ENCODE measurements at places on chromosomes 16 and 17.
A peak's percentile ranks its signal among the peaks of the same experiment; 100 is the strongest.

DNA sequence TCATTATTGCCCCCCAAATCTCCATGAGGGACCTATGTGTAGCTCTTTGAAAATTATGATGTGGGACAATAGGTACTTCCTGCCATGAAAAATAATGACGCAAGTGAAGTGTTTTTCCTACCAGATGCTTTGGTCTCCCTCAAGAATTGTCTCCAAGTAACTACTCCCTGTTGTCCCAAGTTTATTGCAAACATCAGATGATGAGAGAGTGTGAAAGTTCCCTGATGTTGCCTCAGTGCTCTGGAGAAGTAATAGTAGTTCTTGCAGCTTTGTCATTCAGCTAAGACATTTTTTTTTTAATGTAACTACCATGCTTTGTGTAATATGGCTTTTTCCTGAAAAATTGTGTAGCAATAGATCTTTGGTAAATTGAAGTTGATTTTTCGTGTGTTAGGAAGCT lies 20.1 kb downstream of the LPCAT2 start:
- DNase-seq = no peak

DNA sequence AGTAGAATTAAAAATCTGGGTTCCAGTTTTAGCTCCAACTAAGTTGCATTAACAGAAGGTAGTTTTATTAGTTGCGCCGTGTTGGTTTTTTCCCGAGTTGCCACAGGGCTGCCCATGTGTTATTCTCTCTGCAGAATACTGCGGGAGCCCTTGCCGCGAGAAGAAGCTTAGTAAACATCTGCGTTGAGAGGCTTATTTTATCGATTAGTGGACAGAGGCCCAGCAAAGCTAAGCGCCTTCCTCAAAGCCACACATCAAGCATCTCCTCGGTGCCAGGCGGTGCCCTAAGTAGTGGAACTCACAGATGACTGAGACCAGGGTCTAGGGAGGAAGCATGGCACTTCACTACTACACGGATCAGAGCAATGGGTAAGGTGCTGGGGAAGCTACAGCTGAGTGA lies 212.3 kb upstream of the IRX5 start:
- DNase-seq = no peak

- DNase-seq = no peak
Observed at GRCh38 chr17:29007456-29007855, 1.6 kb upstream of the SEZ6 start.

DNA sequence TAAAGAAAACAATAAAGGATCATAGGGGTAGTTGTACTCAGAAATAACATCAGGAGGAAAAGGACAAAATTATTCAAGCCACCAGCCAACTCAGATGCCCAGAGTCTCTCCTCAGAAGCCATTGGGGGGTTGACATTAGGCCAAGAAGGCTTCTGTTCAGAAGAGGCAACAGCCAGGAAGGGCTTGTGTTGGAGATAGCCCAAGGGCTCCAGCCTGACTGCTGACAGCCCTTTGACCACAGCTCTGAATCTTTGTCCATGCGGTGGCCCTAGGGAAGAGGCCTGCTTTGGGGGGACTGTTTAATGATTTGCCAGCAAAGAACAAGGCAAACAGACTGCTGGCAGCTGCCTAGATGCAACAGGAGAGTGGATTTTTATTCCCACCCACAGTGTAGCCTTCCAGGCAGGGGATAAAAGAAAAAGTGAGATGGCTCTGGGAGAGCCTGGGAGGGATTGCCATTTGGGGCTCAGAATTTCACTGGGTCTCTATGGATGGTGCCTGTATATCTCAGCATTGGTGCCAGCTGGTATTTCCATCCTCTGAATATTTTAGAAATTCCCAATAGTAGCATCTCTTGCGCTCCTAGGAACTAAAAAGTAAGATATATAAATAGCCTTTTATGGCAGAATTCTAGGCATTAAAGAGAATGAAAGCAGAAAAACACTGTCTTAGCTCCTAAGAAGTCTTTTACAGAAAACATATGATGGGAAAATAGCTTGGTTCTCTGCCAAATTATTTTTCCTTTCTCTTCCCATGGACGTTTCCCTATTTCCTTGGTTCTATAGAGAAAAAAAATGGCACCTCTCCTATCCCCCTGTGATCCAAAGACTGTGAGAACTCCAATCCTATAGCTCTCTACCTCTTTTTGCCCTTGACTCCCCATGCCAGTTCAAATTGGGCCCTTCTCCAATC lies 29.4 kb upstream of the SUPT4H1 start:
- no peak for DNase-seq

DNA sequence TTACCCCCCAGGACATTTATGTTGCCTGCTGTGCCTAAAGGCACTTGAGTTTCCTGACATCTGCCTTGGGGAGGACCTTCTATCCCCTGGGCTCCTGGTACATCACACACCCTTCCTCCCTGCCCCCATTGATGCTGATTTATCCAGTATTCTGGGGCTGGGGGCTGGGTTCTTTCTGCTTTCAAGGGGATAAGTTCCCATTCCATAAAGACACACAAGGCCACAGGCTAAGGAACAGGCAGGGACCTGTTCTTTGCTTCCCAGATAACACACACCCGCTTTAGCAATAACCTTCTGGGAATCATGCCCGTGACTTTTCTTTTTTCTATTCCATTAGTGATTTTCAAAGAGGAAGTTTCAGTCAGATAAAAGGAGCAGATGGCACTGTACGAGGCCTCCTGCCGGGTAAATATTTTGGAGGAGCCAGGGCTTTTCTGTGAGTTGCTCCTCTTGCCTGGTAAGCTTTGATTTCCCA lies 30.6 kb downstream of the CHD9 start:
- DNase-seq = no peak

- peak; percentile 25 for DNase-seq
Observed at GRCh38 chr17:143785-144281, 6.5 kb downstream of the SCGB1C2 start.

GRCh38 chr16:2912330-2913199 lies 834 bp downstream of the FLYWCH1 start:
- no peak for DNase-seq

DNA sequence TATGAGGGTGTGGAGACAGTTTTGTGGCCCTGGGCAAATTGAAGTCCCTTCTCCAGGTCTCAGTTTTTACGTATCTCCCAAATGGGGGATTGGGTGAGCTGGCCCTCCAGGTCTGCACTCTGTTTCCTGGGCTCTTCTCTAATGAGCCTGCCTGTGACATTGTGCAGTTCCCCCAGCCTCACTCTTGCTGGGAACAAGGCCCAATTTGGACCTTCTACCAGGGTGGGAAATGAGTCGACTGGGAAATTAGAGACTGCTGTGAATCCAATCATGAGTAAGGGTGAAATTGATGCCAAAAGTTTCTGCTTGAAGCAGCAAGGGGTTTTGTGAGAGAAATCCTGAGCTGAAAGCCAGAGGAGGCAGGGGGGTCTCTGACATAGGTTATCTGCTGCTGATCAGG lies 71.5 kb upstream of the KSR1 start:
- DNase-seq = no peak

- no peak for DNase-seq
Observed at GRCh38 chr17:64223931-64224629, 39.0 kb downstream of the TEX2 start.

GRCh38 chr17:79968116-79968515 lies 67.6 kb downstream of the TBC1D16 start:
- DNase-seq = no peak

DNA sequence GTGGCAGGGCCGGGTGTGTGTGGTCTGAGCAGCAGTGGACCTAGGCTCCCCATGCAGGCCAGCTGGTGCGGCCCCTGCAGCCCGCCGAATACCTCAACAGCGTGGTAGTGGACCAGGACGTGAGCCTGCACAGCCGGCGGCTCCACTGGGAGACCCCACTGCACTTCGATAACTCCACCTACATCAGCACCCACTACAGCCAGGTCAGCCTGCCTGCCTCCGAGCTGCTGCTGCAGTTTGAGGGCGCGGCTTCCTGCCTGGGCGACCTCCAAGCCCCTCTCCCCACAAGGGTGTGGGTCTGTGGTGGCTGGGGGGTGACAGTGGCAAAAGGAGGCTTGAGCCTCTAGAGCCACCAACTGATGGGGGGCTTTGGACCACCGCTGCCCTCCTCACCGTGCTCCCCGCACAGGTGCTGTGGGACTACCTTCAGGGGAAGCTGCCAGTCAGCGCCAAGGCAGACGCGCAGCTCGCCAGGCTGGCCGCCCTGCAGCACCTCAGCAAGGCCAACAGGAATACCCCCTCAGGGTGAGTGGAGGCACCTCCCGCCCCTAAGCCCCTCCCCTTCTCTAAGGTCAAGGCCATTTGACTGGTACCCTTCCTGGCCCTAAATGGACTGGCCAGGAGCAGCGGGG lies 8.4 kb upstream of the SMIM5 start:
- no peak for DNase-seq

DNA sequence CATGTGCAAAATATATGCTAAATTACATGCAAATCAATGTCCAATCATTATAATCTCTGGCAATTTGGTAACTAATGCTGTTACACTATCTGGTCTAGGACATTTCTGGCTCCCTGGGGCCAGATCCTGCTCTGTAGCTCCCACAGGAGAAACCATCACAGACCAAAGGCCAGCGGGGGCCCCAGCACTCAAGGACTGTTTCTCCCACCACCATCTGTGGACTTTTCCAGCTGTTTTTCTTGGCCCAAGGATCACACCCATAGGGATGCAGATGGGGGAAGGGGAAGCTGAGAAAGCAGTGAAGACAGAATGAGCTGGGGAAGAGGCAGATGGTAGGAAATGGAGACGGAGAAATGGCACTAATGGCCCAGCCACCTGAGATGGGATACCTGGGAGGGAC lies at the start of gene HIGD1B:
Gene HIGD1B (plus strand): TSS at position 298 of the 400 bp plus-strand sequence. CDS start 270 bp downstream, outside the sequence.
- no peak for DNase-seq

DNA sequence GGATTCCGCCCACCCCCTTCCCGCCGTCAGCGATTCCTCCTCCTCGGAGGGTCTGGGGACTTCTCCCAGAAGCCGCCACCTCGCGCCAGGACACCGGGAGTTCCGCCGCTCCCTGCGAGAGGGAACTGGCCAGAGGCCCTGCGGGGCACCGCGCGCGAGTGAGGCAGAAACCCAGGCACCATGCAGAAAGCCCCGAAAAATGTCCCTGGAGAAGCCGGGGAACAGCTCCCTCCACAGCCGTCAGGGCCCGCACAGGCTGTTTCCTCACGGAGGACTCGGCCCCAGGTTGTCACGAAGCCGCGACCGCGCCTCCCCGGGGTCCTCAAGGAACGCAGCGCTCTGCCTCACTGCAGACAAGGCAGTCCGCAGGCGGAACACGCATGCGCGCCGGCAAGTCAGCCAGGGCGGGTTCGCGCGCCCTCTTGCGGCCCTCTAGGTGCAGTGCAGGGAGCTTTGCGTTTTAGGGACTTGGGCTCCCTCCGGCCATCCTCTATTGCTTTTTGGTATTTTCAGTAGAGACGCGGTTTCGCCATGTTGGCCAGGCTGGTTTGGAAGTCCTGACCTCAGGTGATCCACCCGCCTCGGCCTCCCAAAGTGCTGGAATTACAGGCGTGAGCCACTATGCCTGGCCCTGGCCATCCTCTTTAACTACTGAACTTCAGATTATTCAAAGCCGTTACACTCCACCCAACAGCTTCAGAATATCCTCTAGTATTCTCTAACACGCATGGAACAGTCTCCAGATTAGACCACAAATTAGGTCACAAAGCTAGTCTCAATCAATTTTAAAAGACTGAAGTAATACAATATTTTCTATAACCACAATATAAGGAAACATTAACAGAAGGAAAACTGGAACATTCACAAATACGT lies 20.3 kb upstream of the ZNF287 start:
- peak; percentile 93 for DNase-seq

GRCh38 chr16:28918698-28919097 lies 6.3 kb downstream of the RABEP2 start:
- DNase-seq = no peak

DNA sequence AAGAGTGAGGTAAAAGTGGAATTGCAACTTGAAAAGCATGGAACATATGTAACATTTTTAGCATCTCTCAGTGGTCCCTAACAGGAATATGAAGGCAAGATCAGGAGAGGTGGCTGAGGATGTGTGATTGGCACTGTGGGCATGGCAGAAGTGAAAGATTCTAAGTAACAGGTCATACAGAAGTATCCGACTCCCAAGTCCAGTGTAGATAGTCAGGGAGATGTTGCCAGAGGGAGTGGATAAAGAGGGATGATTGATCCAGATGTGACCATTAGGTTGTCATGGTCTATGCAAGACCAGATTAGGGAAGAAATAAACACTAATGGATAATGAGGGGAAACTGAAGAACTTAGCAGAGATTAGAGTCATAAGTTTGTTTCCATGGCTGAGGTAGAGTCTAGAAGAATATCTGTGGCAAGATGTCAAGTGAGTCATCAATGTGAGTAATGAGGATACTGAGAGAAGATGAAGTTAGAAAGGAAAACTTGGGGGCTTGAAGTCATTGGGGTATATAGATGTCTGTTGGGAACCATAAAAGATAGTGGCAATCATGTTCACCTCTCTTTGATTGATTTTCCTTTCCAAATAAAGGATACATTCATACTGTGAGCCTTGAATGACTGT lies 23.9 kb upstream of the CAPNS2 start:
- DNase-seq = no peak

GRCh38 chr17:72345088-72345487 lies 224.3 kb downstream of the SOX9 start:
- DNase-seq = no peak

DNA sequence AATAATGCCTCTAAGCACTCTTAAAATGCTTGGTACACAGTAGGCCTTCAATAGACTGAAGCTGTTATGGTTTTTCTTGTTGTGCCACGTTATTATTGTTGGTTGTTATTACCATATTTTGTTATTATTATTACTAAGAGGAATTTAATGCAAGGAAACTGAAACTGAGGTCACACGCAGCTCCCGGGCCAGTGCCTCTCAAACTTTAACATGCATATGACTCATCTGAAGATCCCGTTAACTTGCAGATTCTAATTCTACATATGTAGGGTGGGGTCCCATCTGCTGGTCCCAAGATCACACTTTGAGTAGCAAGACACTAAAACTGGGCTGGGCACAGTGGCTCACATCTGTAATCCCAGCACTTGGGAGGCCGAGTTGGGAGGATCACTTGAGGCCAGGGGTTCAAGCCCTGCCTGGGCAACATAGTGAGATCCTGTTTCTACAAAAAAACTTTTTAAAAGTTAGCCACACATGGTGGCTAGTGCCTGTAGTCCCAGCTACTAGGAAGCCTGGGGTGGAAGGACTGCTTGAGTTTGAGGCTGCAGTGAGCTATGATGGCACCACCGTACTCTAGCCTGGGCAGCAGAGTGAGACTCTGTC lies 888 bp downstream of the ACSM5 start:
- DNase-seq = no peak

- DNase-seq = no peak
Observed at GRCh38 chr17:74573169-74573568, 5.9 kb upstream of the CD300H start.

- DNase-seq = no peak
Observed at GRCh38 chr17:6306820-6307219, 128.1 kb downstream of the AIPL1 start.

GRCh38 chr16:50666658-50667496 lies 14.2 kb downstream of the SNX20 start:
- DNase-seq = no peak

DNA sequence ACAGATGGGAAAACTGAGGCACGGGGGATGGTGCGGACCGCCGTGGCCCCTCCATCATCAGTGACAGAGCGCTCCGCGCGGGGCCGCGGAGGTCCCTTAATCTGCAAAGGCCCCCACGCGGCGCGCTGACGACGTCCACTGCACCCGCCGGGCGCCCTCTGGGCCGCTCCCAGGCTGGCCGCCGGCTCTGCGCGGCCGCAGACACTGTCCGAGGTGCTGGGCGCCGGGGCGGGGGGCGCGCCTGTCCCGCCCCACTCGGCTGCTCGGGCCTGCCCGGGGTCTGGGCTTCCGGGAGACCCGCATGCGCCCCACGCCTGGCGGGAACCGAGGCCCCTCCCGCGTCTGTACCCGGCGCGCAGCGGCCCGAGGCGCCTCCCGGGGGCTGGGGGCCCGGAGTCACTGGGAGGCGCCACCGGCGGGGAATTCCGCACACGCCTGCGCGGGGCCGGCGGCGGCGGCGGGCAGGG lies 550 bp upstream of the RNF213 start:
- peak; percentile 13 for DNase-seq
